Suppressor macrophage (primary cell): ENCODE measurements at places on chromosomes 5 and 9.

DNA sequence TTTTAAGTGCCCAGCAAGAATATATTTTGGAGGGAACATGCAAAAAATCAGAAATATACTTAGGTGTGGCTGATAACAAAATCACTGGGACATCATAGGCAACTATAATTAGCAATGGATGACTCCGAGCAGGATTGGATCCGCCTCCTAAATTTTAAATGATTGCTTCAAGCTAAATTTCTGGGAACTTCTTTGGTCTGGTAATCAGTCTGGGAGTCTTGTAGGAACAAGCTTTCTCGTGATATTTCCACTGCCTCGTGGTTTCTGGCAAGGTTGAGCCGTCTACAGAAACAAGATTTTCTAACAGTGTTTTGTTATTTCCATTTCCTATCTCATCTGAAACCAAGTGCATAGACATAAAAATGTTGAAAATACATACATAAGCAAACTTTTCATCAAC, 232.6 kb downstream of the BNC2 start:
- no peak for DNase-seq

DNA sequence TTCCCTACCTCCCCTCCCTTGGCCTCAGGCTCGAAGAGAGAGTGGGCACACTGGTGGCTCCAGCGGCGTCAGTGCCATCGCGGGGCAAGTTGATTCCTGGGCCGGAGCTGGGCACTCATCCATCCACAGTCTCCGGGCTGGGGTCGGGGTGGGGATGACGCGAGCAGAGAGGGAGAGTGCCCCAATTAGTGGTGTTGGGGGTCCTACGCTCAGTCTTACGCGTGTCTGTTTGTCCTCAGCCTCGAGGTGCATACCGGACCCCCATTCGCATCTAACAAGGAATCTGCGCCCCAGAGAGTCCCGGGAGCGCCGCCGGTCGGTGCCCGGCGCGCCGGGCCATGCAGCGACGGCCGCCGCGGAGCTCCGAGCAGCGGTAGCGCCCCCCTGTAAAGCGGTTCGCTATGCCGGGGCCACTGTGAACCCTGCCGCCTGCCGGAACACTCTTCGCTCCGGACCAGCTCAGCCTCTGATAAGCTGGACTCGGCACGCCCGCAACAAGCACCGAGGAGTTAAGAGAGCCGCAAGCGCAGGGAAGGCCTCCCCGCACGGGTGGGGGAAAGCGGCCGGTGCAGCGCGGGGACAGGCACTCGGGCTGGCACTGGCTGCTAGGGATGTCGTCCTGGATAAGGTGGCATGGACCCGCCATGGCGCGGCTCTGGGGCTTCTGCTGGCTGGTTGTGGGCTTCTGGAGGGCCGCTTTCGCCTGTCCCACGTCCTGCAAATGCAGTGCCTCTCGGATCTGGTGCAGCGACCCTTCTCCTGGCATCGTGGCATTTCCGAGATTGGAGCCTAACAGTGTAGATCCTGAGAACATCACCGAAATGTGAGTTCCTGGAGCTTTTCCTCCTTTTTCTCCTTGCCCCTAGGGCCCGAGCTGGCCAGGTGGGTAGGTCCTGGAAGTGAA, 861 bp downstream of the NTRK2 start:
- no peak for DNase-seq

GRCh38 chr5:17670353-17670752, 36.1 kb downstream of the TAF11L14 start:
- no peak for DNase-seq

DNA sequence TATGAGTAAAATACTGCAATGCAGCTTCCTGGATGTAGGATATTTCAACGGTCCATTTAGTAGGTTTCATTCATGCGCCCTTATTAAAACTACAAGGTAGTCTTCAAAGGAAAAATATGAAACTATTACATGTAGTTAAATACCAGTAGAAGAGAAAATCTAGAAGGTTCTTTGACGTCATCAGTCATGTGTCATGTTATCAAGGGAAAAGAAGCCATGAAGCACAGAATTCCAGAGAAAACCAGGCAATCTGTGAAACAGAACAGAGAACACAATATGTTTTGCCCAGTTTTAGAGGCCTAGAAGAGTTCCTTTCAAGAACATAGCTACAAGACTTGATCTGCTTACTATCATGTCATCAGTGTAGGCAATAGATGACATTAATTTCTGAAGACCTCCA, 38.4 kb downstream of the BNC2 start:
- DNase-seq, result no peak

- DNase-seq, result no peak
These were observed 427.0 kb downstream of the SEMA5A start for GRCh38 chr5:9118852-9119251.

DNA sequence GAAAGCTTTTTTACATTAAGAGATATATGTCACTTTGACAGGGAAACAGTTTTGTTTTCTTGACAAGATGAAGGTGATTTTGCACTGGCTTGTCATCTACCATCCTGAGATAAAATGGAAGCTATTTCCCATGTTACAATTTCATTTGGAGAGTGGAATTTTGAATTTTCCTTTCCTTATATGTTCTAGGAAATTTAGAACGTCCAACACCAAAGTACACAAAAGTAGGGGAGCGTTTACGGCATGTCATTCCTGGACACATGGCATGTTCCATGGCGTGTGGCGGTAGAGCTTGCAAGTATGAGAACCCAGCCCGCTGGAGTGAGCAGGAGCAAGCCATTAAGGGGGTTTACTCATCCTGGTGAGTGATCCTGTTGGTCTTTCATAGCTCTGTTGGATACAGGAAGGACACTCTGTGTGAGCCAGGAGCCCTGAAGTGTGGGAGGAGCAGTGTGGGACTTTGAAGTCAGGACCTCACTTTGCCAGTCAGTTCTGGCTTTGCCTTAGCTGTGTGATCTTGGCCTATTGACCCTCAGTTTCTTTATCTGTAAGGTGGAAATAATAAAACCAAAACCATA, 887 bp downstream of the PTPDC1 start:
- DNase-seq, result no peak

GRCh38 chr9:98099346-98099745, 19.7 kb downstream of the TRIM14 start:
- DNase-seq, result no peak

- no peak for DNase-seq
These were observed 103.4 kb upstream of the RAI14 start for GRCh38 chr5:34552686-34553085.

DNA sequence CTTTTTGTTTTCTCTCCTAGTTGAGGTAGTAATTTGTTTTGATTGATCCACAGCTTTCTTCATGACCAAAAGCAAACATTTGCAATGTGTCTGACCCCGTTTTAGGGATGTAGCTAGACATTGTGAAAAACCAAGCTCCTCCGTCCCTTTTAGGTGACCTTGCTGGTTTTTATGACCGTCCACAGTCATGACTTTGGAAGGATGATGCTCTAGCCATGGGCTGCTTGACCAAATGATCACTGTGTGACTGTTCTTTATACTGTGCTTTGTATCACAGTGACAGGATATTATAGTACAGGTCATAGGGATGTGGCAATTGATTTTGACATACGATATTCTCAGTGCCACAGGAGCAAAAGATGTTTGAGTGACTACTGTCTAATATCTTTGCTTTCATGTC, 54.4 kb downstream of the KCNN2 start:
- DNase-seq, result no peak

GRCh38 chr5:122984425-122984824, 52.1 kb downstream of the PPIC start:
- no peak for DNase-seq

- DNase-seq, result peak; percentile 50
These were observed 72.6 kb upstream of the IL12B start for GRCh38 chr5:159402856-159403255.

DNA sequence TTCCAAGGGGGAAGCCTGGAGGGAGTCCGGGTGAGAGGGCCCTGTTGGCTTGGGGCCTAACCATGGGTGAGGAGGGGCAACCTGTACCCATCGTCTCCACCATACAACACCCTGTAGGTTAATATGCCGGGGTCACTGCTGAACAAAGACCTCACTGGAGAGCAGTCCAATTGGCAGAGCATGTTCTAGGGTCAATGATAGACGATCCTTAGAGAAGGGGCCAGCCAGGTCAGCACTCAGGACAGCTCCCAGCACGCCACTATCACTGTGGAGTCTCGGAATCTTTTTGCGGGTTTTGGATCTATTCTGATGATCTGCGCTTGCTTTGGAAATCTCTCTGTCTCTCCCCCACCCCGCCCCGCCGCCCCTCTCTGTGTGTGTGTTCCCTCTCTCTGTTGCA, 218.4 kb upstream of the MVB12B start:
- peak; percentile 12 for DNase-seq

- no peak for DNase-seq
These were observed 41.4 kb downstream of the FAM78A start for GRCh38 chr9:131234799-131235479.

- no peak for DNase-seq
These were observed 571.9 kb upstream of the BRINP1 start for GRCh38 chr9:119941091-119941490.

DNA sequence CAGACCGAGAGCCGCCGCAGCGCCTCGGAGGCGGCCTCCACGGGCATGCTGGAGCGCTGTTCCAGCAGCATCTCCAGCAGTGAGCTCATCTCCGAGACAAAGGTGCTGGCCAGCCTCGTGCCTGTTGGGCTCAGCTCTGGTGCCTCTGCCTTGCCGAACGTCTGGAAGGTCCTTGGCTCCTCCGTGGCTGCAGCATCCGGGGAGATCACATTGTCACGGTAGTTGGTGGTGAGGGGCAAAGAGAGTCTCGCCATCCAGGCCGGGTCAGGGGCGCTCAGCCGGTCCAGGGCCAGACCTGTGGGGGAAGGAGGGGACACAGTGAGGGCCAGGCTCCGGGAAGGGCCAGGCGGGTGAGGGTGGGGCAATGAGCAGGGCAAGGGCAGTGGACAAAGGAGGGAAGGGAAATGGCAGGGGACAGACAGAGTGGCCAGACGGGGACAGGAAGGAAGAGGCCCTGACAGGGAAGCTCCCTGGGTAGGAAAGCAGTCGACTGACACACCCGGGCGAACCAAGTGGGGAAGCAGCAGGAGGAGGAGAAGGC, 12.4 kb downstream of the PCDH12 start:
- peak; percentile 34 for DNase-seq

DNA sequence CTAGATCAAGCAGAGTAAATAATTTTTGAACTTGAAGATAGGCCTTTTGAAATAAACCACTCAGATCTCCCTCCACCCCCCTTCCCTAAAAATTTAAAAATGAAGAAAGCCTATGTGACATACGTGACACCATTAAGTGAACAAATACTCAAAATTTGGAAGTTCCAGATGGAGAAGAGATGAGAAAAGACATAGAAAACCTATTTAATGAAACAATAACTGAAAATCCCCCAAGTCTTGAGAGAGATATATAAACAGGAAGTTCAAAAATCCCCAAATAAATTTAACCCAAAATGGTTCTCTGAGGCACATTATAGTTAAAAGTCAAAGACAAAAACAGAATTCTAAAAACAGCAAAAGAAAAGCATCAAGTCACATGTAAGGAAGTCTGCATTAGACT, 428.6 kb downstream of the PSAT1 start:
- DNase-seq, result peak; percentile 5

DNA sequence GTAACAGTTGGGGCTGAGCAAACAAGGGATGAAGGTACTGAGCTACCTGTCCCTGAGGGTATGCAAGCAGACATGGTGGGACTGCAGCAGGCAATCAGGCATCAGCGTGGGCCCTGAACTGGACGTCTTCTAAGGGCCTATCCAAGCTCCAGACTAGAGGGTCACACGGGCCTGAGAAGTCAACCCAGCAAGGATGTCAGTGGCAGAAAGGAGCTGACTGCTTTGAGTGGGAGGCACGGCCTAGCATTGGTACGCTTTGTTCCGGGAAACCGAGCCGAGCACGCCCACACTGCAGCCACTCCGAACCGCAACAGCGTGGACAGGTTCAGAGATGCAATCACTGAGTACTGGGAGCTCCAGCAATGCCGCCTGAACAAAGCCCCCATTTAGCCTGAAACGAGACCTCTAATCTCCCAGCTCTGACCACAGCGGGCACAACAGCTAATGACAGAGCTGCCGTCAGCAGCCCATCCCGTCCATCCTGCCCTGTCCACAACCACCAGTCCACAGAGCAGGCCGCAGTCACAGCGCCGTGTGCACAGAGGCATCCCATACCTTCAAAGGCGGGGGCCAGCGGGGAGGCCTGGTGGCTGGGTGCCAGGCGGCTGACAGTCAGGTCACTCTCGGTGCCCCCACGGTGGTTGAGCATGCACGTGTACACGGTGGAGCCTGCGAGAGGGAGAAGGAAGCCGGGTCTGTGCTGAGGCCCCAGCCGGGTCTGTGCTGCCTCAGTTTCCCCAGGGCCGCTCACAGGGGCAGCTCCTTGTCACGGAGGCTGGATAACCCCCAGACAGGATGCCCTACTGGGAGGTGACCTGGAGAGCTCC, 44.2 kb downstream of the SARDH start:
- DNase-seq, result no peak

GRCh38 chr9:136821826-136822544, 14.2 kb downstream of the RABL6 start:
- DNase-seq, result no peak

- no peak for DNase-seq
These were observed 205.6 kb downstream of the TUSC1 start for GRCh38 chr9:25472681-25473080.

- DNase-seq, result no peak
These were observed 5.3 kb downstream of the ATOSB start for GRCh38 chr9:35110327-35110761.

GRCh38 chr5:172775326-172776234, 4.6 kb upstream of the DUSP1 start:
- peak; percentile 90 for DNase-seq

GRCh38 chr9:27065288-27065687, 43.7 kb upstream of the TEK start:
- no peak for DNase-seq

GRCh38 chr5:123448017-123448617, 24.9 kb upstream of the CEP120 start:
- DNase-seq, result no peak

GRCh38 chr5:154049636-154050035, 10.9 kb downstream of the MFAP3 start:
- peak; percentile 53 for DNase-seq

DNA sequence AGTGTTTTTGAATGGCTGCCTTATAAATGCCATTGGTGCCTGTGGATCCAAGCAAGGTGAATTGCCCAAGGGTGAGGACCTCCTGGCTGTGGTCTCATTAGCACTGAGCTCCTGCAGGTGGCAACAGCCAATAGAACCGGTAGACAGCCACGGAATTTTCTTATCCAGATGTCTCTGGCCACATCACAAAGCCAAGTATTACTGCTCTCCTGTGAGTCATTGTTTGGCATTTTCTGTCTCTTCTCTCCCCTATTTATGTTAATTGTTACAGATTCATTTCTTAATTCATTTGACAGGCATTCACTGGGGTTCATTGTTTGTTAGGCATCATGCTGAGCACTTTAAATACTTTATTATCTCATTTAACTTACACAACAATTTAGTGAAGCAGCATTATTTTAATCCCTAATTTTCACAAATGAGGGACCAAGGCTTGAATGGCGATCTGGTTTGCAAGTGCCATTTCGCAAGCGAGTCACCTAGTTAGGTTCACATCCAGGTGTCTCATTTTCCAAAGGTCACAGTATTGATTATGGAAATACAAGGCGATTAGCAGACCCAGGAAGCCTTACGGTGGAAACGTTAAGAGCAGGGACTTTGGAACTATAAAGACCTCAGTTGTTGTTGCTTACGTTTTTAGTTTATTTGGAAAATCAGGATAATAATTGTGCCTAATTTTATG, 58.2 kb upstream of the DPYSL3 start:
- DNase-seq, result no peak
